ENCODE measurements at places on chromosomes 1 and 21.

- DNase-seq: no peak
Measured at GRCh38 chr1:225044258-225044657, 114.8 kb downstream of the DNAH14 start.

DNA sequence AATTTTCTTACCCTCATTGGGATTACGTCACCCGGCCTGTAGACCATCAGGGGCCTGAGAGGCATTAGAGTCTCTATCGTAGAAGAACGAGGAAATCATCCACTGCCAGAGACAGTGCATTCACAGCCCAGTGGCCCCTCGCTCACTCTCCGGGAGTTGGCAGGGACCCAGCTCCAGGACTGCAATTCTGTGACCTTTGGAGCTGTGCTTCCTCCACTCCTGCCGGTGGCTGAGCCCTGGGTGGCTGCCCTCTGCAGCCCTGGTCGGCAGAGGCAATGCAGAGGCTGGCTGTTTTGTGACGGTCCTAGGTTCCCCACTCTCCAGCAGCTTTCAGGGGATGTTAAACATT, 12.7 kb downstream of the SLC37A1 start:
- no peak for DNase-seq

DNA sequence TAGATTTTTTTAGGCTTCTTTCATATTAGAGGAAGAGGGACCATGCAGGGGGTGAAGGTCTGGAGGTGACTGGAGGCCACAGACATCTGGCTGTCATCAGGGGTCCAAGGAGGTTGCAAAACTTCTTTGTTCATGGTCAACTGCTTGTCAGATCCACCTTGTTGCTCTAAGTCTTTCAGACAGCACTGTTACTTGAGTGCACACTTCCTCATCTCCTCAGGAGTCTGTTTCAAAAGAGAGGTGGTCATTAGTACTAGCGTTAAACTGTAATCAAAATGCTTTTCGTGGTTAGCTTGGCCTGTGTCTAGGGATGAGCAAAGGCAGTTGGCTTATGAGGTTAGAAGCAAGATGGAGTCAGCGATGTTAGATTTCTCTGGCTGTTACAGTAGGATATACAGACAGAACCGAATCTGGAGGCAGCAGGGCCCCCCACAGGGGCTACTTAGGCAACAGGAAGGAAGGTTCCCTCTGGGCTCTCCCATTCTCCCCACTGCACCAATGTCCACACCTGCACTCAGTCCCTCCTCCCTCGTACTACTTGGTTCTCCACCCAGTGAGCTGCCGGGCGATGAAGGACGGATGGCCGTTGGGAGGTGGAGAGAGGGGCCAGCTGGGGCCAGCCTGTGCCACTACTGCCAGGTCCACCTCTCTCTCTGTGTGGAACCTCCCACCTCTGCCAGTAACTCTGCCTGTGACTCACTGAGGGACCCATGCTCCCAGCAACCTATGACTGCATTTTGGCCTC, 57.2 kb downstream of the TOR1AIP2 start:
- no peak for DNase-seq

DNA sequence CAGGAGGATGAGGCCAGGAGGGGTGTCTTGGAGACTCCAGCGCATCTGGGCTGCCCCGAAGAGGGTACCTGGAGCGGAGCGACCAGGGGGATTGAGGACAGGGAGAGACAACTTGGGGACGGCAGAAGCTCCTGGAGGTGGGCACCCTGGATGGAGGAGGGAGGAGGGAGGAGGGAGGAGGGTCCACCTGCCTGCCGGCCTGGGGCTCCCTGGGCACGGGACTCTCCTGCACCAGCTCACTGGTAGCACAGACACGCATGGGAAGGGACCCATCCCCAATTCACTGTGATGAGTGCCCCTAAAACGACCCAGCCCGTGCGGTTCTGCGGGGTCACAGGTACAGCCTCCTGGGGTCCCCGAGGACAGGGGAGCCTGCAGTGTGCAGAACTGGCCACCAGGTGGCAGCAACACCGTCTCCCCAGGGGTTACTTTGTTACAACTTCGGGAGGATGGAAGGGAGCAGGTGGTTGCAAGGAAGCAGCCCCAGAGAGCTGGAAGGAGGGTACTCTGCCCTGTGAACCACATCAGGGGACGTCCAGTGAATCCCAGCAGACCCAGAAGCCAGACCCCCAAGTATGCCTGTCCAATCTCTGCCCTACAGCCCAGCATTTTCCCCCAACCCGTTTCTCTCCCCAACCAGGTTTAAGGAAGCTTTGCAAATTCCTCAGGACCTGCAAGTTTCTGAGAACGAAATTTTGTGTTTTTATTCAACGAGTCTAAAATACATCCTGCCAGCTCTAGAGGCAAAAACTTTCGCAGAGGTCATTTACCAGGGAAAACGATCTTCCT, 482.4 kb downstream of the NPHP4 start:
- peak; percentile 78 for DNase-seq

GRCh38 chr1:27544834-27545233, 54.9 kb upstream of the WASF2 start:
- no peak for DNase-seq

- DNase-seq: no peak
Measured at GRCh38 chr1:5906116-5906515, 86.1 kb downstream of the NPHP4 start.

- no peak for DNase-seq
Measured at GRCh38 chr1:184641894-184642293, 112.8 kb downstream of the EDEM3 start.

DNA sequence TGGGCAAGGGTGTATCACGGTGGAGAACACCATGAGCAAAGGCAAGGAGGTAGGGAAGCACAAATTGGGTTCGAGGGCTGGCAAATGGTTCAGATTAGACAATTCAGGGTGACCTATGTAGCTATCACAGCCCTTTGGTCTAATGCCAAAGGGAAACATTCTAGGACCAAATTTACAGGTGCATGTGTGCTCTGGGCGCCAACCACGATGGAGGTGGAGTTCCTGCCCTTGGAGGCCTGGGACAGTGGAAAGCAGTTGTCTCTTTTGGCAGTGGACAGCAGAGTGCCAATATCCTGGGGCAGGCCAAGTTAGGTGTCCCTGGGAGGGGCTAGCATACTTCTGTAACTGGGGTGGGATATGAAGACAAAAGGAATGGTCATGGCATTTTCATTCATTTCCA, 40.1 kb downstream of the IGFN1 start:
- no peak for DNase-seq

DNA sequence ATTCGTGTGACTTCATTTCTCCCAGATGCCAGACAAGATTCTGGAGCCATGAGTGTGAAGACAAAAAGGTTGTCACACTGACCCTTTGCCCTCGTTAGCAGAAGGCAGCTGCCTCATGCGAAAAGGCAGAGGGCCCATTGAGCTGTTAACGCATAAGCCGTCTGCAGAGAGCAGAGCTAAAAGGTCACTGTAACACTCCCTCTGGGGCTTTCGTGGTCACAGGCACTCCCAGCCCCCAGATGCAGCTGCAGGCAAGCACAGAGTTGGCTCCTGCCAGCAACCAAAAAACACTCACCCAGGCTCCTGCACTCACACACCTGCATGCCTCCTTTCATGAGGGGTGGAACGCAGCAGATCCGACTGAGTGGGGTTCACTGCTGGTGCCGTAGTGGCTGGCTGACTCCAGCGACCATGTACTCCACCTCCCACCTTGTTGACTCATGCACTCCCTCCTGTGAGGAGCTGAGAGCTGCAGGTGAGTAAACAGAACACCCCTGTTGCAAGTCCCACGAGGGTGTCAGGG, 287.5 kb downstream of the SMYD3 start:
- peak; percentile 15 for DNase-seq

- DNase-seq: no peak
Measured at GRCh38 chr1:184395937-184396480, 9.2 kb downstream of the C1orf21 start.

DNA sequence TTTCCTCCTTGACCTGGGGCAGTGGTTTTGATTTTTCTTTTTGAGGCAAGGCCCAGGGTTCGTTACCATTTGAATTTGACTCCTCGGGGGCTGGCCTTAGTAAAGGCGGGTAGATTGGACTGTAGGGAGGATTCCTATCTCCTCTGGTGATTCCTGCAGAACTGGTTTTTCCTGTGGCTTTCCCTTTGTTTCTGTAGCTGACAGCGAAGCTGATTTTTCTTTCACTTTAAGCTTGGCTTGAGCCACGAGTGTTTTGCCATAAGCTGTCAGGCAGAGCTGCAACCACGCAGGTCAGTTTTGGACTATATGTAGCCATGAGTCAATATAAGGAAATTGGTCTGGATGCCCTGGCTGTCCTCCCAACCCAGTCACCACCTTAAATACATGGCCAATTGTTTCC, 28.7 kb upstream of the KCNJ15 start:
- no peak for DNase-seq

DNA sequence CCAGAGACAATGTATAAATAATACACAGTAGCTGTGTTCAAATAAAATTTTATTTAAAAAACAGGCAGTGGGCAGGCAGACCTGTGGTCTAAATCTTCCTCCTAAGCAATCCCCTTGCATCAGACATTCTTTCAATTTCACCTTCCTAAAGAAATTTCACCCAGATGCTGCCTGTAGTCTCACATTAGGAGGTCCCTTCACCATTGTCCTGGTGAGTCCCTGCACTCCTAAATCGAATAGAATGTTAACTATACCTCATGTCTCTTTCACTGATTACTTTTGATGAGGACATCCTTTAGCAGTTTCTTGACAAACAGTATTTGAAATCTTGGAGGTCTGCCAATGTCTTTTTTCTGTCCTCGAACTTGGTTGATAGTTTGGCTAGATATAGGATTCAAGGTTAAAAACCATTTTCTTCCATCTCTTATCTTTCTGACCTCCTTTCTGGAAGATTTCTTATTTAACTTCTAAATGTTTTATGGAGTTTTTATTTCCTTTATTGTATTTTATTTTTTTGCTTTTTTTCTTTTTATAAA, 77.5 kb downstream of the LPGAT1 start:
- no peak for DNase-seq

DNA sequence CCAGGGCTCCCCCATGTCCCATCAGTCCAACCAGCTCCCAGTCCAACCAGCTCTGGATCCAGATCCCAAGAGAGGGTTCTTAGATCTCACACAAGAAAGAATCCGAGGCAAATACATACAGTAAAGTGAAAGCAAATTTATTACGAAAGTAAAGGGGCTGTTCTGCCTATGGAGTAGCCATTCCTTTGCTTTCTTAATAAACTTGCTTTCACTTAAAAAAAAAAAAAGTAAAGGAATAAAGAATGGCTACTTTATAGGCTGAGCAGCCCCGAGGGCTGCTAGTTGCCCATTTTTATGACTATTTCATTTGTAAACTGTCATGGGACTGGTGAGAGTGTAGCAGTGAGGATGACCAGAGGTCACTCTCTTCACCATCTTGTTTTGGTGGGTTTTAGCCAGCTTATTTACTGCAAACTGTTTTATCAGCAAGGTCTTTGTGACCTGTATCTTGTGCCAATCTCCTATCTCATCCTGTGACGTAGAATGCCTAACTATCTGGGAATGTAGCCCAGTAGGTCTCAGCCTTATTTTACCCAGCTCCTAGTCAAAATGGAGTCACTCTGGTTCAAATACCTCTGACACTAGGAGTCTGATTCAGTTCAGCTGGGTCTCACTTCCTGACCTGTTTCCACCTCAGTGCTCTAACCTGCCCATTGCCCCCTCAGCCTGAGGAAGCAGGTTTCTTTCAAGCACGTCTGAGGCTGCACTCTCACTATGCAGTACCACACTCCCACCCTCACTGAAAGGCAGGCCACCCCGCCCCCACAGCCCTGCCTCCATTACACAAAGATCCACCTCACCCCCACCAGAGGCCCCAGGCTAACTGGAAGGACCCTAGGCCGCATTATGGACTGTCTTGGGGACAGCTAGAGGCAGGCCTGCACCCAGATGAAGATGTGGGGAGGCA, 26.5 kb upstream of the ATP2B4 start:
- DNase-seq: no peak

GRCh38 chr1:181181792-181182585, 93.5 kb downstream of the IER5 start:
- no peak for DNase-seq

GRCh38 chr1:91499904-91500755, 521 bp upstream of the CDC7 start:
- no peak for DNase-seq

GRCh38 chr1:179995576-179995975, 41.0 kb downstream of the CEP350 start:
- no peak for DNase-seq

DNA sequence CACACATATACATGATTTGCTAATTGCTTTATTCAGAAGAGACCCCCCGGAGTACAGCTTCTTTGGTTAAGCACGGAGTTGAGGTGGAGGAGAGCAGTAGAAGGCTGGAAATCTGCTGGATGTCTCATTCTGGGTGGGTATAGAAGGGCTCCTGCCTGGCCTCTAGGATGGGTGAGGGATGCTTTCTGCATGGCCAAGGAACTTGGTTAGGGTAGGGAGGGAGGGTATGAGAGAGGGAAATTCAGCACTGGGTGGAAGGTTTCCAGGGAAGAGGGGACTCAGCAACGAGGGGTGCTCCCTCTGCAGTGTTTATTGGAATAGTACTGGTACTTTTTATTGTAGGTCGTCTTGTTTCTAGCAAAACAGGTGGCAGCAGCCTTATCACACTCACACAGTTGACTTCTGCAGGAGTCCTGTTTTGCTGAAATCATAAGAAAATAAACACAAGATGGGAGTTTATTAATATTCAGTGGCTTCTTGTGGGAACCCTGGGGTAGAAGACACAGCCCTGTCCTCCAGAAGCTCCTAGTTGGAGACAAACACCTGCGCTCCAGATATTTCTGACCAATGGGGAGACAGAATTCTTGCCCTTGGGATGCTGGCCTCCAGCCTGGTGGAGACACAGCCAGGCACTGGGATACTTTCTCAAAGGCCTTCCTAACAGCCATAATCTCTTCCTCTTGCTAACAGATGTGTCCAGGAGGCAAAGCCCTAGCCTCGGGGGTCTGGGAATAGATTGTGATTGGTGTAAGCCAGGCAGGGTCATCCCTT, 3.8 kb downstream of the PLA2G2A start:
- DNase-seq: no peak

DNA sequence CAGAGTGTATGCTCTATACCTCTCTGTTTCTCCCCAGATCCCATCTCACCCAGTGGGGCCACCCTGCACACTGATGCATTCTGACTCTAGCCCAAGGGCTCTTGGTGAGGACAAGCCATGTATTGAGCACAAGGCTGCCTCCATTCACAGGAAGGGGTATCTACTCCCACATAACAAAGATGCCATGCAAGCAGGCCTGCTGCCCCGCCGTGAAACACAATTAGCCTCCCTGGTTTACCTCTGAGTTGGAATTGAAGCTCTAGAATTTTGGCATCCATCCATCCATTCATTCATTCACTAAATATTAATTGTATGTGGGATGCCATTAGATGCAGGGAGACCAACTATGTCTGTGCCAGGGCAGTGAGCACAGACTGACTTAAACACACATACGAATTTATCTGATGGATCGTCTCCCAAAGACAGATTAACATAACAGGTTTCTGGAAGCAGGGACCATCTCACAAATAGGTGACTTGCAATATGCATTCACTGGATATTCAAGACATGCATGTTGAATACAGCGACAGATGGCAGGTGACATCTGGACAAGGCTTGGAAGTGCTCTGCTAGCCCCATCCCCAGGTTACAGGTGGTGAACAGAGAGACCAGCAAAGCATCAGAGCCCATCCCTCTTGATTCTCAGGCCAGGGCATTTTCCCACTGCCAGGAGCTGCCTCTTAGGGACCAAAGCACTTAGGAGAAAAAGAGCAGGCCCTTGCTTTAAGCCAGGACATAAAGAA, 34.3 kb downstream of the TRABD2B start:
- DNase-seq: no peak

- no peak for DNase-seq
Measured at GRCh38 chr1:100616121-100616621, 78.2 kb downstream of the GPR88 start.
